ENCODE measurements at places on chromosomes 3 and 15. TPM values are rescaled to one million over a fixed set of nuclear protein-coding genes. Genes with fewer than 3 reads are reported as not detected.

DNA sequence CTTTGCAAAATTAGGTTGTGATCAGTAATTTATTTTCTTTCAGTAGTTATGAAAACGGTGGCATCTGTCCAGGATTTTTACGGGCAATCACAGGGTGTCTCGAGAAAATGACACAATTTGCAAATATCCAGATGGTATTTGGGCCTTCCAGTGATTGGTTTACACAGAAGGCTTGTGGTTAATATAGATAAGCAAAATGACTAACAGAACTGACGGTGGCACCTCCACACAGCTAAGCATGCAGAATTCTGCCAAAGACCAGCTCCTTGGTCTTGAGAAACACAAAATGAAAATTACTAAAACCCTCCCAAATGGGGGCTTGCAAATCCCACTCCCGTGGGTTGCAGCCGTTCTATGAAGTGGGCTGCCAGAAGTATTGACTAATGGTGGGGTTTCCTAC is 5.5 kb downstream of the ARHGEF3 start:
- no peak for DNase-seq

DNA sequence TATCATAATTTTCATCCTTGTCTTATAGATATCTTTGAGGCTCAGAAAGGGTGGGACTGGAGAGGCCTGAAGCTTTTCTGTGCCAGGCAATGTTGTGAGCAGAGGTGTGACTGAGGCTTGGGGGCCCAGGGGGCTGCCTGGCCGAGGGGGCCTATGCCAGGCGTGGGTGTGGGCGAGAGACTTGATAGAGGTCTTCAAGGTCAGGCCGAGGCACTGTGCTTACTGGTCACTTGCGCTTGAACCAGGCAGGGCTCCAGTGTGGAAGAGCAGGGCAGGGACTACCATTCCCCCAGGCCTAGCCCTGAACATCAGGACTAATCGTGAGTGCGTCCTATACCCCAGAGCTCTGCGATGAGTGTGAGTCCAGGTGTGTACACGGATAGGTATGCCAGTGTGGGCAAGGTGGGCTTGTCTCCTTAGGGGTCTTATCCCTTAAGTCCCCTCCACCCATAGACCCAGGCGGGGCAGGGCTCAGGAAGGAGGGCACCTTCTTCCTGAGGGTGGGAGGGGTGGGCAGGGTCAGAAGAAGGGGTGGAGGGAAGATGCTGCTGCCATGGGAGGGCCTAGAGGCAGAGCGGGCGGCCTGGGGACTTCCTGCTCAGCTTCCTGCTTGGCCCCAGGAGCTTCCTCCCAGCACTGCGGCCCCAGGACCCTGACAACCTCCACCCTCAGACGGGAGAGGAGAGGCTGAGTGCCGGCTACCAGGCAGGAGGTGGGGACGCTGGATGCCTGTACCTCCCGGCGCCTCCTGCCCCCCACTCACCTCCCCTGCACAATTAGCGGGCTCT is 84.7 kb downstream of the LINGO1 start:
- DNase-seq = no peak

DNA sequence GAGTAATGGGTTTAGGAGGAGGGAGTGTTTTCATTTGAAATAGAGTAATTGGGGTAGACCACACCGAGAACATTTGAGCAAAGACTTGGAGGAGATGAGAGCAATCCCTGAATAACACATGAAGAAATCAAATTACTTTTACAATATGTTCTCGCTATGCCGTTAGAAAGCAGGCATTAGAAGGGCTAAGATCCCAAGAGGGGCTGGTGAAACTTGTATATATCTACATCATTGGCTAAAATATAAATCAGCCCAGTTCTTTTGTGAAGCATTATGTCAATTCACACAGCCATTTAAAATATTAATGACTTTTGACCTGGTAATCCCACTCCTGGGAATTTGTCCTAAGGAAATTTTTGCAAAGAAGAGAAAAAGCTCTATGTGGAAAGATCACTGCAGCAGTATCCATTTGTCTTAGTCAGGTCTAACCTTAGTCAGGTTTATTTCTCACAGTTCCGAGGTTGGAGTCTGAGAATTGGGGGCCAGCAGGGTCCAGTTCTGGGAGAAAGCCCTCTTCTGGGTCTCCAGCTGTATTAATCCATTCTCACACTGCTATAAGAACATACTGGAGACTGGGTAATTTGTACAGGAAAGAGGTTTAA is 31.0 kb downstream of the CCDC32 start:
- DNase-seq = no peak

DNA sequence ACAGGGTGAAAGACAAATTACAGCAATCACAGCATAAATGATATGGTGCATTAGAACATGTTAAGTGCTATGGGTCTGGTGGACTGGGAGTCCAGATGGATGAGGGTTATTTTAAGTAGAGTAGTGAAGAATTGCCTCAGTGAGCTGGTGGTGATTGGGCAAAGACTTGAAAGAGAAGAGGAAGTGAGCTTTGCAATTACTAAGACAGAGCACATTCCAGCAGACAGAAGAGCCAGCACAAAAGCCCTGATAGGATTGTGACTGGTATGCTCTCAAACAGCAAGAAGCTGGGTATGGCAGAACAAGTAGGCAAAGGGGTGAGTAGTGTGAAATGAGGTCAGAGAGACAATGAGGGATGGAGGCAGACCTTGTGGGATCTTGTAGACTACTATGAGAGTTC is 2.1 kb upstream of the ACKR4 start:
- DNase-seq = peak; percentile 40

DNA sequence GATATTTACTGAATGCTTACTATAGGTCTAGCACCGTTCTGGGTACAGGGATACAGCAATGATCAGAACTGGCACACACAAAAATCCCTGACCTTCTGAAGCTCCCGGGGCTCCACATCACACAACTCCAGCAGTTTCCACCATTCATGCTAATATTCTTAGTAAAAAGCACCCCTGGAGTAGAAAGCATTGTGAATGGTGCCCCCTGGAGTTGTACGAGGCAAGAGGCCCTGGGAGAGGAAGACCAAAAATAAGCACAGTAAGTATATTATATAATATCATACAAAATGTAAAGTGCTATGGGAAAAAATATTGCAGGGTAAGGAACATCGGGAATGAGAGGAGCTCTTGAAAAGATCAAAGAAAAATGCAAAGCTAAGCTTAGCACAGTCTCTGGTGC is 790 bp upstream of the SRGAP3 start:
- DNase-seq = no peak

Gene NOX5
- not detected for total RNA-seq

Gene BAHD1
- total RNA-seq = 11.4 TPM

Data from SJSA1 (cell line).